Iris pigment epithelial cell (primary cell): ENCODE measurements at places on chromosomes 3 and 15.

- no peak for DNase-seq
Measured at GRCh38 chr3:186693843-186694242, 23.3 kb upstream of the KNG1 start.

DNA sequence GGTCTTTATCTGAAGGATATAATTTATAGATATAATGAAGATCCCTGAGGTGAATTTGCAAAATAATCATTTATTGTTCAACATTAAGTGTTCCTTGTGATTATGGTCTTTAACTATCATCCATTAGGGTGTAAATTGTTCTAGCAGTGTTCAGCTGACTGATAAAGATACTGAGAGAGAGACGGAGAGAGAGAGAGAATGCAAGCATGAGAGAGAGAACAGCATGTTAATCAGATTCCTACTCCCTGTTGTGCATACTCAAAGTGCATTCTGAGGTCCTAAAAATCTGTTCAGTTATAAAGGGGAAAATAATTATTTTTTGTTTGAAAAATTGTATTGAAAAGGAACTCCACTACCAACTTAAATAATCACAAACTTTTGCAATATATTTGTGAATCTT is 271.0 kb upstream of the CBLB start:
- DNase-seq: no peak

GRCh38 chr15:100922192-100923040 is 3.3 kb downstream of the LRRK1 start:
- DNase-seq: no peak

DNA sequence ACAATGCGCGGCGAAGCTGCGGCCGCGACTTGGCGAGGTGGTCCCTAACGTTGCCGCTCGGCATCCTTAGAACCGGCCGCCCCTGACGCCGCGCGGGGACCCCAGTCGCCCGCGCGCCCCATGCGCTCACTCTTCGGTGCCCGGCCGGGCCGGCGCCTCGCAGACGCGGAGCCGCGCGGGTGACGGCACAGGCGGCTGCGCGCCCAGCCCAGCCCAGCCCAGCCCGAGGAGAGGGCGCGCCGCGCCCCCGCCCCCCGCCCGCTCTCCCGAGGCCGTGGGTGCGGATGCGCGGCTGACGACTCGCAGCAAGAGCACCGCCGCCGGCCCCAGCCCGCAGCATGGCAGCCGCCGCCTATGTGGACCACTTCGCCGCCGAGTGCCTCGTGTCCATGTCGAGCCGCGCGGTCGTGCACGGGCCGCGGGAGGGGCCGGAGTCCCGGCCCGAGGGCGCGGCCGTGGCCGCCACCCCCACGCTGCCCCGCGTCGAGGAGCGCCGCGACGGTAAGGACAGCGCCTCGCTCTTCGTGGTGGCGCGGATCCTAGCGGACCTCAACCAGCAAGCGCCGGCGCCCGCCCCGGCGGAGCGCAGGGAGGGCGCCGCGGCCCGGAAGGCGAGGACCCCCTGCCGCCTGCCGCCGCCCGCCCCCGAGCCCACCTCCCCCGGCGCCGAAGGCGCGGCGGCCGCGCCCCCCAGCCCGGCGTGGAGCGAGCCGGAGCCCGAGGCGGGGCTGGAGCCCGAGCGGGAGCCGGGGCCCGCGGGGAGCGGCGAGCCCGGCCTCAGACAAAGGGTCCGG is 437 bp downstream of the KLF13 start:
- DNase-seq: peak; percentile 69

- DNase-seq: no peak
Measured at GRCh38 chr15:85974348-85974705, 105.3 kb upstream of the AGBL1 start.

DNA sequence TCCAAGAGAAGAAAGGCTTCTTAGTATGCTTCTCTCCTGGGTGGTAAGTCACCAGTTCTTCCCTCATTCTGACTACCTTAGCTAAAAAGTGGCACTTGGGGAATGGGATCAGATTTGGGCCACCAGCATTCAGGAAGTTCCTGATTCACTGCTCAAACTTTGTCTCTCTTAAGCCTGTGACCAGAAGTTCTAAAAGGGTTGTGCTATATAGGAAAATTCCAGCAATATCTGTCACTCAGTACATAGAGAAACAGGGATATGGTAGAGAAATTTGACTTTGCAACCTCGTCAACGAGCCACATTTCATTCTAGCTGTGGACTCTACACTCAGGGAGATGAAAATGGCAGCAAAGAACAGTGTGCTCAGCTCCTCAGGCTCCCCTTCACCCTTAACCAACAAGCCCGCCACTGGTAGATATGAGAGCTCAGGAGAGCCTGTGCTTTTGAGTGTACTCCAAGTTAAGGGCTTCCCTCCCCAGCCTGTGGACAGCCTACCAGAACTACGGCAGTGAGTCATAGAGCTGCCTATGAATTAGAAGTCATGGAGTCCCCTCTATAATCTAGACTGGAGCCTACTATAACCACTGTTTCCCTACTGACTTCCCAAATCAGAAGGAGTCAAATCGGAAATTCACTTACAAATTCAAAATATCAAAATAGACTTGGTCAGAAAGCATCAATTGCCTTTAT is 52.6 kb upstream of the MYO5C start:
- peak; percentile 57 for DNase-seq

DNA sequence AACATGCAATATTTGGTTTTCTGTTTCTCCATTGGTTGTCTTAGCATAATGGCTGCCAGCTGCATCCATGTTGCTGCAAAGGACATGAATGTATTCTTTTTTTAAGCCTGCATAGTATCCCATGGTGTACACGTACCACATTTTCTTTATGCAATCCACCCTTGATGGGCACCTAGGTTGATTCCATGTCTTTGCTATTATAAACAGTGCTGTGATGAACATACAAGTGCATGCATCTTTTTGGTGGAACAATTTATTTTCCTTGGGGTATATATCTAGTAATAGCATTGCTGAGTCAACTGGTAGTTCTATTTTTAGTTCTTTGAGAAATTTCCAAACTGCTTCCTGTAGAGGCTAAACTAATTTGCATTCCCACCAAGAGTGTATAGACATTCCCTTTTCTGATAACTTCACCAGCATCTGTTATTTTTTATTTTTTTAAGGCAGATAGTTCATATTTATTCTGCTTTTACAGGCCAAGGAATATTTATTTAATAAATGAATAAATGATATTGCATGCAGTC is 62.4 kb upstream of the NPHP3 start:
- no peak for DNase-seq

DNA sequence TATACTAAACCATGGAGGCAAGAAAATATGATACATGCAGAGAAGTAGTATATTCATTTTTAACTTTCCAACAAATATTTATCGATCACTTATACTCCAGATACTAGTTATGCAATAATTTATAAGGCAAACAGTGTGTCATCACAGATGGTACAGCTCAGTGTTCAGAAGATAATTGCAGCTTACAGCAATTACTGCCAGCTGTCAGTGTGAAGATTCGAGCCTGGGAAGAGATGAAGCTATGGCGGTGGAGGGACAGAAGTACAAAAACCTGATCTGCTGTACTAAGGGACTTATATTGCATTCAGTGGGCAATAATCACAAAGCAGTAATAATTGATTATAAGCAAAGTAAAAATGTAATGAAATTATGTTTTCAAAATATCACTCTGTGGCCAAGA is 170.6 kb upstream of the EPHA3 start:
- no peak for DNase-seq
